ENCODE measurements at places on chromosomes 4 and X.

DNA sequence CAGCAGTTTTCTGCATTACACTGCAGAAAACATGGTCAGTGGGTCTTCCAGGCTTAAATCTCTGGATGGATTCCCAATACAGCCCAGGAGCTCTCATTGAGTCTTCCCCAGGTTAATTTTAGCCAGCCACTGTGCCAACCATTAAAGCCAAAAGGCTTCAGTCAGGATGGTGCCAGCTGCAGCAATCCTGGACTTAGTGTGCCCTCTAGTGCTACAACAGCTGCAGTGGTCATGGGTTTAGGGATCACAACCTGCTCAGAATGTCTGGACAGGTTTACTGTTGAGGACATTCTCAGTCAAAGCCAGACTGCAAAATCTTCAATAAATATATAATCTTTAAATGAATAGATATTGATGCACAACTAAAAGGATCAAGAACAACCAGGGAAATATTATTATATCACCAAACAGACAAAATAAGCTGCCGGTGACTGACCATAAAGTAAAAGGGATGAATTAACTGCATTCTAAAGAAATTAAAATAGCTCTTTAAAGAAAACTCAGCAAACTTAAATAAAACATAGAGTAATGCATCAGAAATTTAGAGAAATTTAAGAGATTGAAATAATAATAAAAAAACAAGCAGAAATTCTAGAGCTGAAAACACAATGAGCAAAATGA, 639.9 kb downstream of the SPOCK3 start:
- DNase-seq = peak; percentile 47

DNA sequence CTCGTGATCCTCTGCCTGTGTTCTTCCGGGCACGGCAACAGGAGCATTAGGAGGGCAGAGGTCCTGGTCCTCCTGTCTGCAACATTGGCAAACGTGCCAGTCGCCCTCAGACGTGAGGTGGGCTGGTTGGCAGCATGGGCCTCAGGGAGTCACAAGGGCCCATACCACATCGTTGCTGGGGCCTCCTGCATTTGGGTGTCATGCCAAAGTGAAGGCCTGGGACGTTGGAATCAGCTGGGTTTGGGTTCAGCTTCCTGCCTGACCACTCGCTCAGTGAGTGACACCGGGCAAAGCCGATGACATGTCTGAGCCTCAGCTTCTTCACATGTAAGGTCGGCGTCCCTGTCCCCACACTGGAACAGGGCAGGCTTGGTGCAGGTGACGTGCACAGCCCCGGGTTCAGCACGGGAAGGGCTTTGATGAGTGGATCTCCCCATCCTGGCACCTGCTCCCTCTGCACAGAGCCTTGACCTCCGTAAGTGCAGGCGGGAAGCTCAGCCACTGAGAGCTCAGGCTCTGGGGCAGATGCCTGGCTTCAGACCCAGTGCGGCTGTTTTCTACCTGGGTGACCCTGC, 91.6 kb downstream of the PSAPL1 start:
- no peak for DNase-seq

- DNase-seq = peak; percentile 11
Measured at GRCh38 chr4:77308843-77309242, 151.8 kb downstream of the CCNG2 start.

- no peak for DNase-seq
Measured at GRCh38 chr4:185672151-185672550, 136.8 kb upstream of the PDLIM3 start.

DNA sequence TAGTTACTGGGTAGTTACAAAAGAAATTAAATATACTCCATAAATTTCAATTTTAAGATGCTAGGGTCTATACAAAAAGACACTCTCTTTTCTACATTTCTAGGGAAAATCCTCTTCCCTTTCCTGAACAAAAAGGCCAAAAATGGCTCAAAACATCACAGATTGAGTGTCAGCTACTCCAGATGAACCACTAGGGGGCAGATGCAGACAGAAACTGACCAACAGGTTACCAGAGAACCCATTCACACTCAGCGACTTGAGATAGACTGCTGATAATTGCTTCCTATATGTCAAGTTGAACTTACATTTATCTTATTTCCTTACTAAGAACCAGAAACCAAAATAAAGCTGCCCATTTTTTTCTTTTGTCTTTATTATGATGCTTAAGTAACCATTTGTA, 83.4 kb upstream of the MID1IP1 start:
- peak; percentile 9 for DNase-seq

DNA sequence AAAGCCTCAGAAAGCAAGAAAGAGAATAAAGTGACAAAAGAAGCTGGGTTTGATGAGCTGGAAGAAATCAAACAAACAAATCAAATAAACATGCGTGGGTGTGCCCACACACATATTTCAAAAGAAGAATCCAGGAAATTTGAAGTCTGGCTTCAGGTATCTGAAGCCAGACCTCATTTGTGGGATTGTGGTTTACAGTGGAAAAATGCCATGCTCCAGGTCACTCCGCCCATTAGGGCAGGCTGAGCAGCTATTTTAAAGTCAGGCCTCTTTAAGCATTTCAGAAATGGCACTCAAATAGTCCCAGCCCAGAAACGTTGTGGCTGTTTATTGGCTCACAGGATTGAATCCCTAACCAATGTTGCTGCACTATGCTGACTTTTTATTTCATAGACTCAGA, 226.1 kb upstream of the F9 start:
- no peak for DNase-seq

- no peak for DNase-seq
Measured at GRCh38 chr4:139633195-139633594, 32.4 kb upstream of the MGST2 start.

DNA sequence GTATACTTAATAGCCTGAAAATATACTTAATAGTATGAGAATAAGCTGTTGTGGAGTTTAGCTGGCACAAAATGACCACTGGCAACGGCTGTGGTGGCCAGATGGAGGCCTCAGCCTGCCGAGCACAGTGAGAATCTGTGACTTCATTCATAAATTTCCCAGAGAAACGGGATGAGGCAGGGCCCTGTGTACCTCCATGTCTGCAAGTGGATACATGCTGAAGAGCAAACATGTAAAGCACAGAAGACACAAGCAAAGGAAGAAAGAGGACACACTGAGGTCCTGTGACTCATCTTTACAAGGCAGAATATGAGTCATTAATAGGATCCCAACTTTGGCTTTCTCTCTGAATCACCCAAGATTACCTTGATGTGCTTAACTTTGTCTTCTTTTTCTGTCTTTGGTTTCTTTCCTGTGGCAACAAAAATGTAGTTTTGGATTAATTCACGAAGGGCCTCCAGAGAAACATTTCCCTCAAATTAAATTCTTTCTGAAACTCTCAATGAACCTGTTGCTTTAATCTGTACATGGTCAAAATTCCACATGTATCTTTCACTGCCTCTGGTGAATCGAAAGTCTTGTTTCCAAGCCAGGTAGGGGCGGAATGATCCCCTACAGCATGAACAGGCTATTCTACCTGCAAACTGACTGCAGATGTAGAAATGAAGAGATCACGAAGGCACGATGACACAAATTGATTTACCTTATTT, 56.4 kb downstream of the IRF2 start:
- no peak for DNase-seq

- peak; percentile 65 for DNase-seq
Measured at GRCh38 chrX:33183361-33183760, 28.0 kb downstream of the DMD start.

GRCh38 chr4:21989351-21989750, 40.8 kb upstream of the KCNIP4 start:
- no peak for DNase-seq

DNA sequence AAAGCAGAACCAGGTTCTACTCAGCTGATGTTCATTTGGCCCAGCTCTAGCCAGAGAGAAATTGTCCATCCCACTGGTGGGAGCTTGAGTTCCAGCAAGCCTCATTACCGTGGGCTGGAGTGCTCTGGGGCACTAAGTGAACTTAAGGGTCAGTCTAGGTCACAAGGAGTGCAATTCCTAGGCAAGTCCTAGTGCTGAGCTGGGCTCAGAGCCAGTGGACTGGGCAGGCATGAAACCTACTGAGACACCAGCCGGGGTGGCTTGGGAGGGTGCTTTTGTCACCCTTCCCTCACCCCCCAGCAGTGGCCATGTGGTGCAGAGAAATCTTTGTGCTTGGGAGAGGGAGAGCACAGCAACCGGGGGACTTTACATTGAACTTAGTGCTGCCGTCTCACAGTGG, 39.4 kb downstream of the GSX2 start:
- DNase-seq = no peak

- DNase-seq = no peak
Measured at GRCh38 chr4:165439981-165440380, 61.2 kb downstream of the CPE start.

- no peak for DNase-seq
Measured at GRCh38 chr4:85114526-85114925, 148.0 kb upstream of the WDFY3 start.

DNA sequence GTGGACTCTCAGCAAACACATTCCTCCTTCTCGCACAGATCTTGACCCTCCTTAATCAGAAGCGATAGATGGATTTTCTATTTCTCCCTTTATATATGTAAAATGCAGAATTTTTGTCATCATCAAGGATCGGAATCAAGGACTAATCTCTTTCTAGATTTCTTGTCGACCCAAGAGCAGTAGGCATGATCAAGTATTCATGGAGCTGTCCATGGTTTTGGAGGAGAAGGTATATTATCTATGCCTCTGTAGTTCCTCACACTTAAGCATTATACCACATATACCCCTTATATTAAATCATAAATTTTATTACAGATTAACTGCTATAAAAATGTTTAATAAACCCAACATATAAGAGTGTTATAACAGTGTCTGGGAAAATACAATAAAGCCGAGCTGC, 886.8 kb downstream of the NLGN4X start:
- no peak for DNase-seq

GRCh38 chrX:144566592-144566991, 680.7 kb upstream of the SPANXN1 start:
- DNase-seq = peak; percentile 3

- DNase-seq = no peak
Measured at GRCh38 chr4:148216866-148217814, 225.1 kb downstream of the NR3C2 start.

DNA sequence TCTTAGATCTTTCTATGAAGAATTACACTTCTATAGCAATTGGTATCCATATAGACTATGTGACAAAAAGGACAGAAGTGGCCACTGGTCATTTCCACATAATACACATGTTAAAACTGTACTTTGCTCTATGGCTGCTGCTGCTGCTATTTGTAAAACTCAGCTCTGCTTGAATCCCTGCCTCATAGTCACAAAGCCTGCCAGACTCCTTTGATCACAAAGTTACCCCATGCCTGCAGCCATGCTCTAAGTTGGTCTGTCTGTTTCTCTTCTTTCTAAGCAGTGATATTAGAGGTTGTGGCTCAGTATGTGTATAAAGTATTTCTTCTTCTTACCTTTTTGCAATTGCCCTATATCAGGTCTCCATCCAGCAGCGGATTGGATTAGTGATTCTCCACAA, 210.9 kb downstream of the GRID2 start:
- no peak for DNase-seq

DNA sequence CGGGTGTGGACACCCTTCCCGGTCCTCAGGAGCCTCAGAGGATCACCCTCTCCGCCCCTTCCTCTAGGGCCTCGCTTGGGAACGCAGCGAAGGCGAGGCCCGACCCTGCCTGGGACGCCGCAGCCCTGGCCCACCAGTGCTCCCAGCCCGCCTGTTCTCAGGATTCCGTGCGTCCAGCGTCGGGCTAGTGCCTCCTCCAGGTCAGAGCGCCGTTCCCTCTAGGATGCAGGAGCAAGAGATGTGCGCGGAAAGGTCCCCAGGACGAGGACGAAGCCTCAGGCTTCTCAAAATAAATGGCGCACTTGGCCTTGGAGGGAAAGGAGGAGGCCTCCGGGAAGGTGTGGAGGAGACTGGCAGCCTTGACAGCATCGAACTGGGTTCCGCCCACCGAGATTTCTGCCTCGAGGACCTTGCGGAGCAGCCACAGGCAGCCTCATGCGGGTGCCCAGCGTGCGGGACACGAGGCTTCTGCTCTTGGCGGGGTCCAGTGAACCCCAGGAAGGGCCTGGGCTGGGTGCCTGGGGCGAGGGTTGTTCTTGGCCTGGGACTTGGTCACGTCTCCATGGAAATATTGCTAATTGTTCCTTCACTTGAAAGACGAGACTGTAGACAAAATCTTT, 35.1 kb downstream of the PITX2 start:
- no peak for DNase-seq

DNA sequence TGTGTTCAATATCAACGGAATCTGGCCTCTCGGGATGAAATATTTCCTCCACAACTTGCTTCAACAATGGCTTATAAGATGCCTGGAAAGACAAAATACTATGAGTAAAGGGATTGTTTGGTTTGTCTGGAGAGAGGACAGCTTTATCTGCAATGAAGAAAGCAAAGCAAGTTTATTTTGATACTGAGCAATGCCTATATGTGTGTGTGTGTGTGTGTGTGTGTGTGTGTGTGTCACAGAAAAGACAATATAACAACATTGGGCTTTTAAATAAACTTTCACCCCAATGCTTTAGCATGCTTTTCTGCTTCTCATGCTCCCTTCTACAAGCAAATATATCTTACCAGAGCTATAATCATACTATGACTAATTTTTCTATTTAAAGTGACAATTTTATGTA, 45.4 kb downstream of the RASL11B start:
- DNase-seq = no peak

- DNase-seq = no peak
Measured at GRCh38 chrX:30618160-30618765, 35.0 kb upstream of the GK start.

DNA sequence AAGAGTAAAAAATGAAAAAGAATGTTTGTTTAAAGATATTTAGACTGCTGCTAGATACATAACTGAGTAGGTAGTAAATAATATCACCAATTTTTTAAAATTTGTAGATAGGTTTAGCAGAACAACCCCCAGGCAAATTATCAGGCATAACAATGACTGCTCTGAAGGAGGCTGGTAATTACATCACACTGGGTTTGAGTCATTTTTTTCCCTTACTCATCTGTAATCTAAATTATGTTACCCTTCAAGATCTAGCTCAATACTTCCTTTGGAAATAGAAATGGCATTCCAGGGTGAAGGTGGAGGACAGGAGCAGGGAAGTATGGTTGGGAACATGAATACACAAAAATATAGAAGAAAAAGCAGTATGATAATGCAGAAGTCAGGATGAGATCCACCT, 431.6 kb upstream of the MAOA start:
- DNase-seq = no peak

- no peak for DNase-seq
Measured at GRCh38 chrX:69195192-69195591, 29.9 kb upstream of the PJA1 start.

DNA sequence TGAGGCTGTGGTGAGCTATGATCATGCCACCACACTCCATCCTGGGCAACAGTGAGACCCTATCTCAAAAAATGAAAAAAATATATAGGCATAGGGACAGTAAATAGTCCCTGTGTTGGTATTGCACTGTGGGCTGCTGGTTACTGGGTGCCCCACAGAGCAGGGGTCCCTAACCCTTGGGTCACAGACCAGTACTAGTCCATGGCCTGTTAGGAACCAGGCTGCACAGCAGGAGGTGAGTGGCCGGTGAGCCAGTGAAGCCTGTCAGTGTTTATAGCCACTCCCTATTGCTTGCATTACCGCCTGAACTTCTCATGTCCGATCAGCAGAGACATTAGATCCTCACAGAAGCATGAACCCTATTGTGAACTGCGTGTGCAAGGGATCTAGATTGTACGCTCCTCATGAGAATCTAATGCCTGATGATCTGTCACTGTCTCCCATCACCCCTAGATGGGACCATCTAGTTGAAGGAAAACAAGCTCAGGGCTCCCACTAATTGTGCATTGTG, 106.5 kb downstream of the TNIP2 start:
- DNase-seq = no peak

- DNase-seq = no peak
Measured at GRCh38 chrX:16063921-16064320, 59.4 kb upstream of the GRPR start.

GRCh38 chr4:65546882-65547416, 123.3 kb downstream of the EPHA5 start:
- DNase-seq = no peak

GRCh38 chrX:138150709-138151108, 560.8 kb downstream of the FGF13 start:
- no peak for DNase-seq

All from NCI-H345 (cell line).